Astrocyte of the spinal cord (primary cell): ENCODE measurements at places on chromosomes 3 and 15.
A peak's percentile ranks its signal among the peaks of the same experiment; 100 is the strongest.

DNA sequence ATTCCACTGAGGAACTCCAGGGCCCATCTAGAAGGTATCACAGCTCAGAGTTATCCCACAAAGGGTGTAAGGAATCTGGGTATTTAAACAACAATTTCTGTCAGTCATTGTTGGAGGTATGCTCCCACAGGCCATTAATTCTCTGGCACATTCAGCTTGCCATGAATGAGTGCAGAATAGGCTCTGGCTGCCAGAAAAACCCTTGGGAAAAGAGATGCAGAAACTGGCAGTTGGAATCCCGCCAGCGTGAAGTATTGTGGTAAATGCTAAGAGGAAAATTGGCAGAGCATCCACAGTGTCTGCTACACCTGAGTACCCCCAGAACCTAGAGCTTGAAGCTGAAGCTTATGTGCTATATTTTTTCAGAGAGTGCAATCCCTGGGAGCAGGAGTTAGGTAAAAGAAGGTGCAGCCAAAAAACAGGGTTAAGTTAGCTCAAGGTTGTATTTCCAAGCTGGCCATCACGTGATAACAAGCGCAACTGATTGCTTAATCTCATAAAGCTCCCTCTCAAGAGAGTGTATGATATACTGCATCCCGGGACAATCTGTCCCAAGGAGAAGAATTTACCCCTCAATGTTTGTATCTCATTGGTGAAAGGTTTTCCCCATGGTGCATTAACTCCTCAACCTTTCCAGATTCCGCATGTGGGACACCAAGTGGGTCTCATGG, 94.2 kb upstream of the ACP3 start:
- no peak for DNase-seq

GRCh38 chr15:86193716-86194380, 114.2 kb downstream of the AGBL1 start:
- DNase-seq, result no peak

- no peak for DNase-seq
Observed at GRCh38 chr15:95603802-95604201, 726.7 kb upstream of the NR2F2 start.

- DNase-seq, result peak; percentile 17
Observed at GRCh38 chr3:37279236-37279635, 104.9 kb upstream of the LRRFIP2 start.

GRCh38 chr15:80638553-80639167, 56.5 kb upstream of the ABHD17C start:
- no peak for DNase-seq

GRCh38 chr15:44296625-44297524, 8.4 kb downstream of the GOLM2 start:
- peak; percentile 69 for DNase-seq

- peak; percentile 83 for DNase-seq
Observed at GRCh38 chr3:120487191-120487650, 36.4 kb upstream of the FSTL1 start.

DNA sequence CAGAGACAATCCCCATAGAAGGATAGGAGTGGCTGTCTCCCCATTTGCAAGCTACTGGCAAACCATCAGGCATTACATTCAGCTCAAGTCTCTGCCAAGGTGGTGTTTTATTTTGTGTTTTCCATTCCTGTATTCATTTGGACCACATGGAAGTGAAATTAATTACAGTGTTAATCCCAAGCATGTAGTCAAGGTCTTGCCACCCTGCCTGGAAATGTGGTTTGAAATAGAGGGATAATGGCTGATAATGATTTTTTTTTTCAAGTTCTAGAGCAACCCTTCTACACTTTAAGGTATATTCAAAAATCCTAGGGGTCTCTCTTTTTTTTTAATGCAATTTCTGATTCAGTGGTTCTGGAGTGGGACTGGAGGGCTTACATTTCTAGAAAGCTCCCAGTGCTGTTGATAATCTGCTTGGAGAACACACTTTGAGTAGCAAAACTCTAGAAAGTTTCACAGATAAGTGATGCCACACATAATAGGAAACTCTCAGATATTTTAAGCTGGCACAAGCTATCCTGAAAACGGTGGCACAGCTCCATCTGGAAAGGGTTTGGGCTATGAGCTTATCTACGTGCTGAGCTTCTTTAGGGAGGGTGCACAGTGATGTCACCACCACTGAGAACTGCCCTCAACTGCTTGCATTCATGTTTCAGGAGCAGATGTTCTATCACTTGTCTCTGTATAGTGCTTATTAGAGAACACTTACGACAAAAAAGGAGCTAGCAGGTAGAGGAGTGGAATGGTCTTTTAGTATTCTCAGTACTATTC, 140.1 kb upstream of the IL12A start:
- DNase-seq, result no peak

DNA sequence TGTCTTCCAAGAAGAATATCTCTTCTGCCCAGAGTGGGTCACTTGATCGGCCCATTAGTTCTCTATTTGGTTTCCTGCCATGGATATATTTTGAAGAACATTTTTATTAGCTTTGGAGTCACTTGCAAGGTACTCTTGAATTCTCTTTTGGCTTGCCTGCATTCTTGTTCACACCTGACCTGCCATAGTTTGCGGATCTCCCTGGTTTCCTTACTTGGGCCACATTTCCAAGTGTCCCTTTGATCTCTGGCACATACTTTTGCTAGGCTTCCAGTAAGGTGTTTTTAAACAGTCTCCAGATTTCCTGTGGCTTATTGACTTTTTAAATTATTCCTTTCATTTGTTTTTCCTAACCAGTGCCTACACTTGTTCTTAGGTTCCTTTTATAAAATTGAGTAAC, 488.5 kb upstream of the MDFIC2 start:
- no peak for DNase-seq

DNA sequence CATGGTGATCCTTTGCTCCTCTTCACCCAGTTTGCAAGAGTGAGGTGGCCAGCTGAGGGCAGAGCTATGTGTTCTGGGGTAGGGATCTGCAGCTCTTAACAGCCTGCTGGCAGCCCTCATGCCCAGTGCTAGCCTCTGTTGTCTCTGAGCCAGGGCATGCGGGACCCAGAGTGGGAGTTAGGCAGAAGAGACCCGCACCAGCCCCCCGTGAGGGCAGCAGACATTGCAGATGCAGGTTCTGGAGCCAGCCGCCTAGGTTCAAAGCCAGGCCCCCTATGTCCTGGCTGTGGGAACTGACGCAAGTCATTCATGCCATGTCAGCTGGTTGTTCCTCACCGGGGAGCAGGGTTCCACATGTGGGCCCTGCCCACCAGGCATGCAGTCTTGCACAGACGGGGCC, 74.7 kb downstream of the DNAJB8 start:
- DNase-seq, result no peak
